ENCODE measurements at places on chromosomes 5 and 9. TPM values are rescaled to one million over a fixed set of nuclear protein-coding genes. Genes with fewer than 3 reads are reported as not detected.
A peak's percentile ranks its signal among the peaks of the same experiment; 100 is the strongest.

Gene BHMT2
- total RNA-seq = 11.9 TPM

Gene KIF12
- total RNA-seq = 0.13 TPM

Gene SAPCD2
- 0.10 TPM for total RNA-seq

Gene GPRIN1
- 0.71 TPM for total RNA-seq

Gene HTR4
- 0.46 TPM for total RNA-seq

Gene KIF24
- 0.37 TPM for total RNA-seq

Gene NIPAL4
- total RNA-seq = 0.34 TPM

Gene ARHGEF39
- total RNA-seq = 0.07 TPM

DNA sequence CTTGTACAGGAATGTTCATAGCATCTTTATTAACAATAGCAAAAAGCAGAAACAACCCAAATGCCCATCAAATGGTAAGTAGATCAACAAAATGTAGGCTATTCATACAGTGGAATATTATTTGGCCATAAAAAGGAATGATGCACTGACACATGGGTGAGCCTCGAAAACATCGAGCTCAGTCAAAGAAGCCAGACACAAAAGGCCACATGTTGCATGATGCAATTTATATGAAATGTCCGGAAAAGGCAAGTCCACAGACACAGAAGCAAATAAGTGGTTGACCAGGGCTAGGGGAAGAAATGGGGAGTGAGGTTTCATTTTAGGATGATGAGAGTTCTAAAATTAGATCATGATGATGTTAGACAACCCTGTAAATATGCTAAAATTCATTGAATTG, 16.5 kb upstream of the SLC2A8 start:
- DNase-seq = no peak

- no peak for DNase-seq
Observed at GRCh38 chr9:76365028-76365427, 29.2 kb downstream of the RFK start.

DNA sequence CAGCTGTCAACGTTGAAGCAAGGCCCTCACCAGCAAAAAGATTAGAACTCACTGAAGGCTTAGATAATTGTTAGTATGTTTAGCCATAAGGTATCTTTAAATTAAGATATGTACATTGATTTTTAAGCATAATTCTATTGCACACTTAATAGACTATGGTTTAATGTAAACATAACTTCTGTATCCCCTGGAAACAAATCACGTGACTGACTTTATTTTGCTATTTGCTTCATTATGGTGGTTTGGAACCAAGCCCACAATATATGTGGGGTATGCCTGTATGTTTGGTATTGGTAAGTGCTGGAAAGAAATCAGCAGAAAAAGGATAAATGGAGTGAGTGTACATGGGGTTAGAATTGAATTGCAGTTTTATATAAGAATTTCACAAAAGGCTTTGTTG, 111.9 kb downstream of the NMUR2 start:
- DNase-seq = no peak

DNA sequence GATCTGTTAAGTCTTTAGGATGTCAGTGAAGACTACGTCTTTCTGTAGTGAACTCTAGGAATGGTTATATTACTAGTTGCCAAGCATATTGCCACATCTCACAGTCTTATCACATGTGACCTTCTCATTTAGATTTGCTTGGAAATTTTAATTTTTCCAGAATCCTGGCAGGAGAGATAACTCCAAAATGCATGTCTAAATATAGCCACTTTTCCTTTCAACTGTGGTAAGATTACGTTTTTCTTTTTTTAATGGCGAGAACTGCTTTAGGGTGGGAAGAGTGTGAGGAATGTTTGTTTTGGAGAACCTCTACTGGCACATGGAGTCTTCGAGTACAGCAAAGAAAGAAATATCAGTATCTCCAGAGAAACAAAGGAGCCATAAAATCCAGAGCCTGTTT, 91.7 kb upstream of the ADAMTSL1 start:
- no peak for DNase-seq

GRCh38 chr9:38747067-38747466, 27.1 kb upstream of the FAM240B start:
- DNase-seq = no peak

GRCh38 chr9:34759432-34760134, 49.6 kb upstream of the CCL21 start:
- DNase-seq = no peak

GRCh38 chr5:10289353-10289752, 18.3 kb downstream of the CMBL start:
- peak; percentile 80 for DNase-seq

DNA sequence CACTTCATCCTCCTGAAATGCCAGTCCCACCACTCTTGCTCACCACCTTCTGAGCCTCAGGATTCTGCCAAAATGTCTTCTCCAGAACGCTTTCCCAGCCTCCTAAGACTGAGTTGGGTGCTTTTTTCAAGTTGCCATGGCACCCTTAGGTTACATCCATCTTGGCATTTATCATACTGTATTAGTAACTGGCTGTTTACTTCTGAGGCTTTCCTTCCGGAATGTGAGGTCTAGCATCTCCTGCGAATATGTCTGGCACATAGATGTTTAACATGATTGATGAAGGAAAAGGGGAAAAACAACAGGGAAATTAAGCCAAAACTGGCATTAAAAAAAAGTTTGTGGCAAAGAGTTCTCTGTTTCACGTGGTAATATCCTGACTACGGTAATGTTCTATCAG, 24.9 kb downstream of the RNF130 start:
- DNase-seq = no peak

- no peak for DNase-seq
Observed at GRCh38 chr5:72301557-72301956, 18.5 kb downstream of the MRPS27 start.

DNA sequence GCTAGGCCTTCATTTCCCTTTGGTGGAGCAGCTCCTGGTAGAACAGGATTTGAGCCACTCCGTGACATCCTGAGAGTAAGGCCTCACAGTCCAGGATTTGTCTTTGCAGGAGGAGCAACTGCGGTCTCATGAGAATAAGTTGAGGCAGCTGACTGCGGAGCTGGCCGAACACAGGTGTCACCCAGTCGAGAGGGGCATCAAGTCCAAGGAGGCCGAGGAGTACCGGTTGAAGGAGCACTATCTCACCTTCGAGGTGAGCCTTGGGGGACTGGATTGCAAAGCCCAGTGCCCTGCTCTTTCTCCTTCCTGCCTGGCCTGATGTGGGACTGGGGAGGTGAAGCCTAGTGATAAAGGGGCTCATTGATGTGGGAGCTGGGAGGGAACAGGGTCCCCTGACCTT, 44.3 kb downstream of the PSD2 start:
- no peak for DNase-seq
